ENCODE measurements at places on chromosomes 7 and 10. TPM values are rescaled to one million over a fixed set of nuclear protein-coding genes. Genes with fewer than 3 reads are reported as not detected.

SLC26A4 gene
- 2.0 TPM for total RNA-seq

NEUROG3 gene
- total RNA-seq = not detected

JCAD gene
- not detected for total RNA-seq

DNA sequence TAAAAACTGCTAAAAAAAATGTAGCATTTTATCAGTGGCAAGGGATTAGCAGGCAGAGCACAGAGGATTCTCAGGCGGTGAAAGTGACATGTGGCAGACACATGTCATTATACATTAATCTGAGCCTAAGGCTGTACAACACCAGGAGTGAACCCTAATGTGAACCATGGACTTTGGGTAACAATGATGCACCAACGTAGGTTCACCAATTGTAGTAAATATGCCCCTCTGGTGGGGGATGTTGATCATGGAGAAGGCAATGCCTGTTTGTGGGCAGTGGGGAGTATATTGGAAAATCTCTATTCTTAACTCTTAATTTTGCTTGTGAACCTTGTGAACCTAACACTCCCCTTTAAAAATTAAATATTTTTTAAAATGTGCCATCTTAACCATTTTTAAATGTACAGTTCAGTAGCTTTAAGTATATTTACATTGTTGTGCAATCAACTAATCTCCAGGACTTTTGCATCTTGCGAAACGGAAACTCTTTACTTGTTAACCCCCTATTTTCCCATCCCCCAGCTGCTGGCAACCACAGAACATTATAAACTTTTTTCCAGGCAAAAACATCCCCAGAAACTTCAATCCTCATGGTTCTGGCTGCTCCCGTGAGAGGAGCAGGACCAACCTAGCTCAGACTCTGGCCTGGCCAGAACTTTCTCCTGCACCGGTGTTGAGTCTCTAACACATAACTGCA lies 29.9 kb downstream of the LRRC20 start:
- DNase-seq = no peak

GRCh38 chr10:76311752-76312636 lies 880.6 kb downstream of the LRMDA start:
- no peak for DNase-seq

DNA sequence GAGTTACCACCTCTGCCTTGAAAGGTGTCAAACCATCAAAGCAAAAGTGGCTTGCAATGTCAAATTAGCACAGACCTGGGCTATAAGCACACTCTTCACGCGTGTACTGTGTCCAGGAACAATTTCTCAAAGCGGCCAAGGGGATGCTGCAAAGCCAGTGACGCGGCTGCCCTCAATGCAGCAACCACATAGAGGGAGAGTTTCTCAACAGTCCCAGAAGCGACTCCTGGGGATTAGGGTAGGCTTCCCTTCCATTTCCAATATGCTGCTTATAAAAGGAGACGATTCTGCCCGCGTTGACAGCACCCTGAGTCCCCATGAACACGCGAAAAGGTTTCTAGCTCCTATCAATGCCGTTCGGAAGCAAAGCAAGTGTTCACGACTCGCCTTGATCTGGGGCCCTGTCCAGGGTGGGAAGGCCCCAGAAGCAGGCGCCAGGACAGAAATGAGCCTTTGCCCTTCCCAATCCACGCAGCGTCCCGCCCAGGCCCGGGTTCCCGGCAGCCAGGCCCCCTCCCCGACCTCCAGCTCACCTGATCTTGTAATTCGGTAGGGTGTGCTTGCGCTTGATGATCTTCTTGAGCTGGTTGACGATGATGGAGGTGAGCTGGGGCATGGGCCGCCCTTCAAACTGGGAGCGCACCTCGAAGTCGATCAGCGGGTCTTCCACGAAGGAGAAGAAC lies 1.3 kb downstream of the PDZD8 start:
- DNase-seq = peak; percentile 33

- DNase-seq = no peak
Observed at GRCh38 chr10:109963439-109963838, 40.1 kb upstream of the XPNPEP1 start.

GRCh38 chr10:71045204-71045809 lies 156.9 kb upstream of the PCBD1 start:
- no peak for DNase-seq

GRCh38 chr7:41816111-41816510 lies 113.2 kb upstream of the INHBA start:
- DNase-seq = peak; percentile 21

All from activated CD4-positive, alpha-beta T cell treated with anti-CD3 and anti-CD28 coated beads, Interleukin-2, amount 10 ng/mL, durations not matched to agents 7 days and 5 days (primary cell).